ENCODE measurements at places on chromosomes 4 and X.

GRCh38 chrX:155662282-155662681, 49.5 kb upstream of the TMLHE start:
- DNase-seq: no peak

GRCh38 chr4:86043755-86044592, 315.9 kb downstream of the MAPK10 start:
- DNase-seq: no peak

- DNase-seq: no peak
Observed at GRCh38 chr4:100555611-100556337, 38.0 kb upstream of the EMCN start.

DNA sequence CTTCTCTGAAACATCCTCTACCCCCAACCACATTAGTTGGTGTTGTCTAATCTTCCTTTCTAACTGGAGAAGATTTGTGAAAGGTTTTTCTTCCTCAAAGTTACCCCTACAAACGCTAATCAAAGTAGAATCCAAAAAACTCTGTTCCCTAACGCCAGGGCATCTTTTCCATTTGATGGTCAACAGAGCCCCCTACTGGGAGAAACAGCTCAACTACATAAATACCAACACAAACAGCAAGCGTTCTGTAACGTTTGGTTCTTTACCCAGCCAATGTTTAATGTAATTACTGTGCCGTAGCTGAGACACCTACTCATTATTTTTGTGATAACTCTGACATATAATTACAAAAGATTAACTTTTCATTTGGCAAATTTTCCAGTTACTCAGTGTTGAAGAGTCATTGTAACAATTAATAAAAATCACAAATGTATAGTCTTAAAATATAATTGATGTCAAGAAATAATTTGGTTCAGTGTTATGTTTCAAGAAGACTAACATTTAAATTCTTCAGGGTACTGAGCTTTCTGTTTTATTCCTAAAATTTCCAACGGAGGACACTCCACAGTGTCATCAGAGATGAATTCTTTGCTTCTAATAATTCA, 94.9 kb upstream of the TBC1D9 start:
- peak; percentile 43 for DNase-seq

DNA sequence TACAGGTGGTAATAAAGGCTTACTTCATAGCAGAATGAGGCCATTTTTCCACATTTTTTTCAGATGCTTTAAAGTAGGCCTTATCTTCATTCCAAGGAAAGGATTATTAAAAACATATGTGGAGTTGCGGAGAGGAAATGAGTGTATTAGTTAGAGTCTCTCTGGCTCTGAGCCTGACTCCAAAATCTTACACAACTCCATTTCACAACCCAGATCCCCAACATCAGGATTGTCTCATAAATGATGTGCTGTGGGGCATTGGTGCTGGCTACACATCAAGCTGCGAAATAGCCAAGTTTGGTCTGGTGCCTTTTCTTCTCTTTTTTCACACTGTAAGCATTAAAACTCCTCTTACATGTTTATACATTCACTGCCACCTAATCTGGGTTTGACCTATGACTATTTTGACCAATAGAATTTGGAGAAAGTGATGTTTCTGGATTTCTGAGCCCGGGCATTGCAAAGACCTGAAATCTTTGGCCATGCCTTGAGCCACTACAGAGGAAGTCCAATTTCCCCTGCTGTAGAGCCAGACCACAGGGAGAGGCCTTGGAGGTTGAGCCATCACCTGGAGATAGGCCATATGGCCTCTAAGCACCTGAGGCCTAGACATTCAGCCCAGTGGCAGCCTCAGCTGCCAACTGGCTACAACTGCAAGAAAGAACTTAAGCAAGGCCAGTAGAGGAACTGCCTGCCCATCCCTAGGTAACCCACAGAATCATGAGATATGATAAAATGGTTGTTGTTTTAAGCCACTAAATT, 16.7 kb upstream of the SOD3 start:
- DNase-seq: no peak

DNA sequence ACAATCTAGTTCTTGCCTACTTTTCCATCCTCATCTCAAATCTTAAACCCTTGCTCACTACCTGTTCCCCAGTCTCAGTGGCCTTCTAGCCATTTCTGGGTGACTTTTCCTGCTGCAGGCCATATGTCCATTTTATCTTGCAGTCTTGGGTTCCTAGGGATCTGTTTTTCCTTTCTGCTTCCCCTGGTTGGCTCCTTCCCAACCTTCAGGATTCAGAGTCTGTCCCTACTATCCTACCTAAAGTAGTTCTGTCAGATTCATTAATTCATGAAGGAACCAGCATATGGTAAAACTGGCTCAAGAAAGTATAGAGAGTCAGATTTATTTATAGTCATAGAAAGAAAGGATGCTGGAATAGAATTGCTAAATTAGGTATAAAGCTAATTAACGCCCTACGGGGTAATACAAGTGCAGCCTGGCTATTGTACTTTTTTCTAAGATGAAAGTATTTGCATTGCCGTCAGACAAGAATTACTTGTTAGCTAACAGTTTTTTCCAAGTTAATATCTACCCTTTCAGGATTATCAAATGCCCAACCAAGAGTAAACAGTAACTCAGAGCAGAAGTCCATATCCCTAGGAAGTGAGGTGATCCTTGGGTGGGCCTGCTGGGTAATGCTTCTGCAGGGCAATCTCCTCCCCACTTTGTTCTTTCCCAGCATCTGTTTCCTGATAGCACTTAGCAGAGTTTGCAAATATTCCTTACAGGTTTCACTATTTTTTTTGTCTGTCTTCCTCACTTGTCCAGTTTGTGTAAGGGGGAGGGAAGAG, 63.6 kb downstream of the REPS2 start:
- DNase-seq: no peak

- no peak for DNase-seq
Observed at GRCh38 chrX:13649838-13650237, 3.1 kb upstream of the TCEANC start.

DNA sequence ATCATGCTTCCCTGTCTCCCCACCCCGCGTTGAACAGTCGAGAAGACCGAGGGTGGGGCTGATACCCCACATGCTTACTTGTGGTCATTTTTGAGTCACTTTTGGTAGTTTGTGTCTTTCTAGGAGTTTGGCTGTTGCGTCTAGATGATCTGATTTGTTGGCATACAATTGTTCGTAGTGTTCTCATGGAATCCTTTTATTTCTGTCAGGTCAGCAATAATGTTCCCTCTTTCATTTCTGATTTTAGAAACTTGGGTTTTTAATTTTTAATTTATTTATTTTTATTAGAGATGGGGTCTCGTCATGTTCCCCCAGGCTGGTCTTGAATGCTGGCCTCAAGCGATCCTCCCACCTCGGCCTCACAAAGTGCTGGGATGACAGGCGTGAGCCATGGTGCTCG, 30.9 kb downstream of the SH3TC1 start:
- DNase-seq: no peak

- DNase-seq: no peak
Observed at GRCh38 chr4:89587364-89587763, 249.6 kb downstream of the SNCA start.

GRCh38 chr4:78984593-78984992, 45.4 kb upstream of the PAQR3 start:
- no peak for DNase-seq

DNA sequence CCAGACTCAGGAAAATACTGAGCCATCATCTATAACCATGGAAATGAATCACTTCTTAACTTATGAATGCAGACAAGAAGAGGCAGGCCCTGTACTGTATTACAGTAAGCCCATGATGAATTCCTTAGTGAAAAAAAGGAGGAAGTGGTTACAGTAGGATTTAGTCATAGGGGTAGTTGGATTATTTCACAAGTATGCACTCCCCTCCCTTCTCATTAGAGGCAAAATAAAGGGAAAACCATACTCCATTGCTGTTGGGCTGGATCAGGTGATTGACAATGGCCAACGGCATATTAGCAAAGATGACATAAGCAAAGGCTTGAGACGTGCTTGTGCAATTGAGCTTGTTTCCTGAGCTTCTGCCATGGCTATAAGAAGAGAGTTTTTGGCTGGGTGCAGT, 181.1 kb upstream of the PRPS2 start:
- peak; percentile 34 for DNase-seq

- DNase-seq: no peak
Observed at GRCh38 chrX:18119856-18120255, 100.8 kb downstream of the BEND2 start.

GRCh38 chrX:140163371-140164159, 198.2 kb upstream of the CXorf66 start:
- no peak for DNase-seq

DNA sequence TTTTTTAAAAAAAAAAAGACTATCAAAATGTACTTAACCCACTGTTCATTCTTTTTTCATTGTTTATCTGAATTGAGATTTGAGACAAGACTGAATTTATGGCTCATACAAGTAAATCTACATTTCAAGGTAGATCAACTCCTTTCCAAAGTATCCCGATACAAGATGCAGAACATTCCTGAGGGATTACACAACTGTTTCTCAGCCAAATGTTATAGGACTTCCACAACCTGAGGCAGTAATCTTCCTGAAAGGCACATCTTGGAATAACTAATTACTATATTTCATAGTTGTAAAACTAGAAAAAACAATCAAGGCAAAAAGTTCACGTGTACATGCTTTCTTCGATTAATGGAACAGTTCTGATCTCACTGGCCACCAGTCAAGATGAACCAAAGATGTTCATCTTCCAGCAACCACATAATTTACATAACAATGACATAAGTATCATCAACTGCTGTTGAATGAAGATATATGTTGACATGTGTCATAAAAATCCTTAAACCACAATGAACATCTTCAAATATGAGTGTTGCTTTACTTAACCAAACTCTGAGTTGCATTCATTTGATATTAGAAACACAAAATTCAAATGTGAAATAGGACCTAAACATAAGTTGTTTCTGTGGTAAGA, 225.2 kb upstream of the DKK2 start:
- DNase-seq: no peak

DNA sequence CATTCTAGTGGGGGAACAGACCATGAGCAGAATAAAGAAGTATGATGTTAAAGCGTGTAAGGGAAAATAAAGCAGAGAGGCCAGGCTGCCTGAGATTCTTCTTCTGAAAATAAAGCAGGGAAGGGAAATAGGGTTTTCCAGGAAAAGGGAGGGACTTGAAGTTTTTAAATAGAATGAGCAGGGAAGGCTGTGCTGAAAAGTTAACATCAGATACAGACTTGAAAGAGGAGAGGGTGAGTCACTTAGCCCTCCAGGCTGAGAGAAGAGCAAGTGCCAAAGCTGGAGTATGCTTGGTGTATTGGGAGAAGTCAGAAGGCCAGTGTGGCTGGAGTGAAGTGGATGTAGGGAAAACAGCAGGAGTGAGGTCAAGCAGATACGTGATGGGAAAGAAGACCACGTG, 10.0 kb upstream of the PLK4 start:
- no peak for DNase-seq

DNA sequence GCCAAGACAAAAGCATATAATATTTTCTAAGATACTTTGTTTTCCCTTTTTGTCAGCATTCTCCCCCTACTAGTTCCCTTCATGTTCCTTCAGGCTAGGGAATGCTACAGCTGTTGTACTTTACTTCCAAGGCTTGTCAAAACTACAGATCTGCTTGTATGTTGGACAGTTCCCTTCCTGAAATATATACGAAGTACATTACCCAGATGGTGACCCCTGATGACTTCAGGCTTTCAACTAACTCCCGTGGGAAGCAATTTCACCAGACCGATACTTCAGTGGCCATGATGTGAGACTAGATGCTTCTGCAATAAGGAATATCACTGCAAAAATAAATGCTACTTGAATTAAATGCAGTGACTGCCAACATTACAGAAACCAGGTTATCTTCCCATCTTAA, 332.8 kb downstream of the SH2D1A start:
- no peak for DNase-seq

DNA sequence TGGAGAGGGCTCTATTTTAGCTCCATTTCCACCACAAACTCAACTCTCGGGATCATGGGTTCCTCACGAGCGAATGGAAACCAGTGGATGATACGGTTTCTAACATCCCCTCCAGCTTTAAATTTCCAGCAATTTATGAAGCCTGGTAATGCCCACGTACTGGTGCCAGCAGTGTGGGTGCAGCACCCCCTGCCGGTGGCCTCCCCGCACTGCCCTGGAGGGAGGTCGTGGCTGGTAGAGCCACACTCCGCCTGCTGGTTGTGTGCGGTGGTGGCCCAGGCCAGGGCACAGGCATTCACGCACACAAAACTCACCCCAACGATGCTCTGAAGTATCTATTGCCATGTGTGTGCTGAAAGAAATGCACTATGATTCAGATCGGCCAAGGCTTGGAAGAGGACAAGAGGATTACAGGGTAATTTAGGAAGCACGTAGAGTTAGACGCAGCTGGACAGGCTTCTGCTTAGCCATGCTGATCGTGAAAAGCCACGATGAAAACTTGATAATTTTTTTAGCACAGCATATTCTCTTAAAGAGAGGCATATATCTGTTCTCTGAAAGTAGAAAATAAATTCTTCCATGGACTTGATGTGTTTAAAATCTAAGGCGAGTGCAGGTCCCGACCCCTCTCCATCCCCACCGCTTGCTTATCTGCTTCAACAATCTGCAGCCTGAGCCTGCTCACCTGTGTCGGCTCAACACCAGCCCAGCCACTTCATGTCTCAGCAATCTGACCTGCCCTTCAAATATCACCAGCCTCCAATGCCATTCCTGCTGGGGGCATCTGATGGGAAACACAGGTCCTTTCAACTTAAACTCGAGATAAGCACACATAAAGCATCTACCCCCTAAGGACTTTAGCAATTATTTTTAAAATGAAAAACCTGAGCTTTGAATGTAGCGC, 59.1 kb downstream of the SCD5 start:
- no peak for DNase-seq

GRCh38 chr4:177441803-177442622, at the start of gene AGA:
Gene AGA, minus strand, starts transcription at chr4:177442437. Its CDS starts 62 bp downstream, at chr4:177442375.
- DNase-seq: peak; percentile 92

DNA sequence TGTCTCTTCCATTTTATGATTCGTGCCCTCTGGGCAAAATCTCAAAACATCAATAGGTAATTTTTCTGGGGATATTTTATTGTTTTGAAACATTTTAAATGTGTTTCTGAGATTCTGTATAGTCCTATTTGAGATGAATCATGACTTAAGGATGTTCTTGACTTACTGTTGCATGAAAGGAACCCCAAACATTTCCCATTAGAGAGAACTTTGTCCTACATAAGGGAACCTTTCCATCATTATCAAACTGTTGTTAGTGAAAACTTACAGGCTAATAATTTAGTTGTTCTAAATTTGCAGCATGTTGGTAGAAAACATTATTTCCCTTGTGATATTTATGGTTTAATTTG, 523.3 kb downstream of the PPARGC1A start:
- DNase-seq: no peak

- DNase-seq: no peak
Observed at GRCh38 chr4:88527787-88528186, 4.2 kb upstream of the PYURF start.

DNA sequence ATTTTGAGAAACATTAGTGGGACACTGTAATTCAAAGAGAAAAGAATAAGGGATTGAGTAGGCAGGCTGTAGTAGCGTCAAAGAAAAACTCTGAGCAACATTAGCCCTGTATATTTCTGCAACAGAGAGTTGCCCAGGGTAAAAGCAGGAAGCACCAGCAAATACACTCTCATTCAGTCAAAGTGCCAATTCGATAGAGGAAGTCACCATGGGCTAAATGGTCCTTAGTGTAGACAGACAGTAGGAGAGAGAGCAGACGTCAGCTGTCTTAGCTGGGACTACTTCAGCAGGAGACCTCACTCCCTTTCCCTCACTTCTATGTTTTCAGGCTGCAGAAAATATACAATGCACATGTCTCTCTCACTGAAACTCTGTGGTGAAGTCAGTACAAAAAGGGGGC, 2073.8 kb upstream of the TENM3 start:
- DNase-seq: no peak

- DNase-seq: no peak
Observed at GRCh38 chrX:789096-789495, 158.5 kb downstream of the SHOX start.

GRCh38 chr4:84032372-84032771, 466.7 kb downstream of the NKX6-1 start:
- DNase-seq: no peak

All from PC-9 (cell line).